GM10248 (cell line): ENCODE measurements at places on chromosomes 13 and 19.

GRCh38 chr13:50720861-50721671 lies 122.4 kb downstream of the DLEU7 start:
- DNase-seq = no peak

- DNase-seq = no peak
These were observed 8.8 kb upstream of the KRTDAP start for GRCh38 chr19:35498984-35499527.

DNA sequence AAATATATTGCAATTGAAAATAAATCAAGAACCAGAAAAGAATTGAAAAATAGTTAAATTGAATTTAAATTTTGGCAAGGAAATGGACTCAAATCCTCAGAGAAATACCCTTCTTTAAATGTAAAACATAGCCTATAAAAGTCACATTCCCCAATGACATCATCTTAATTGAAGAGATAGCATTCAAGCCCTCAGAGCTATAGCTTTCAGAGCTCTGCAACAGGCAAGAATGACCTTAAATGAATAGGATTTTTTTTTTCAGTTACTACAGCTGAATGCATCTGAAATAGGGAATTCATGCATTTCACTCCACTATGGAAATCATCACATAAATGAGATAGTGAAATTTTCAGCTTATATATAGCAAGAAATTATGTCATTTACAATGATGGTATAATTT lies 1049.0 kb downstream of the OLFM4 start:
- DNase-seq = no peak

- DNase-seq = no peak
These were observed 189.7 kb downstream of the SHISA2 start for GRCh38 chr13:25862156-25862555.

DNA sequence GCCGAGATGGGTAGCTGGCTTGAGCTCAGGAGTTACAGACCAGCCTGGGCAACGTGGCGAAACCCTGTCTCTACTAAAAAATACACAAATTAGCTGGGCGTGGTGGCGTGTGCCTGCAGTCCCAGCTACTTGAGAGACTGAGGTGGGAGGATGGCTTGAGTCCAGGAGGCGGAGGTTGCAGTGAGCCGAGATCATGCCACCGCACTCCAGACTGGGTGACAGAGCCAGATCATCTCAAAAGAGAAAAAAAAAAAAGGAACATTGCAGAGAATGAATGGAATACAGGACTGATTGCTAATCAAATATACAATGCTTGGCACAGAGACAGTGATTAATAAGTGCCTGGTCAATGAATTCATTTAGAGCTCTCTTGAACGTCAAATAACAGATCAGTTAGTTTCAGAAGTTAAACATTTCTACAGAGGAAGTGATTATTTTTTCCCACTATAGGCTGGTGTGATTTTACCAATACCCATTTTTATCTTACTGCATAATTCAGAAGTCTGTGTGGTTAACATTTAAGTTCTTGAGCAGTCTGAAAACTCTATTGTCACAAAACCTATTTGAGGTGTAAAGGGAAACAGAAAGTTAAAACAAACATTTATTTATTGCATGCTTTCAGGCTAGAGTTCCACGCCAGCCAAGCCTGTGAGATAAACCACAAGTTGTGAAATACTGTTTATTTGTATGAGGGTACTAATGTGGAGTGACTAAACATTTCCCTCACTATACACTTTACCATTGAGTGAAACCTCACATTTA lies 7.7 kb upstream of the TBC1D4 start:
- DNase-seq = peak; percentile 35

DNA sequence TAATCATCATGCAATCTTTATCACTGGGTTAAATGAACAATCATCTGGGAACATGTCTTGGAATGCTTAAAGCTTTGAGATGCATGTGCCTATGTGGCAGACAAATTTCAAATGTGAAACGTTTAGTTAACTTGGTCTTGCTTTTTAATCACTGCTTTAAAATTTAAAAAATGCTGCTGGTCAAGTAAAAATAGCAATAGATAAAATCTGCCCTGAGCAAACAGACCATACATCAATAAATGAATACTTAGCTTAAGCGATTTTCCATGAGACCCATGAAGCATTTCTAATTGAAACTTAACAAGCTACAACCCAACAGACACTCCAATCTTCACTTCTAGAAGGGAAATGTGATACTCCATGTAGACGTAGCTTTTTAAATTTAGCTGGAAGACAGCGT lies 1.9 kb upstream of the KL start:
- DNase-seq = no peak

- no peak for DNase-seq
These were observed 101.5 kb upstream of the TSHZ3 start for GRCh38 chr19:31450696-31451095.

DNA sequence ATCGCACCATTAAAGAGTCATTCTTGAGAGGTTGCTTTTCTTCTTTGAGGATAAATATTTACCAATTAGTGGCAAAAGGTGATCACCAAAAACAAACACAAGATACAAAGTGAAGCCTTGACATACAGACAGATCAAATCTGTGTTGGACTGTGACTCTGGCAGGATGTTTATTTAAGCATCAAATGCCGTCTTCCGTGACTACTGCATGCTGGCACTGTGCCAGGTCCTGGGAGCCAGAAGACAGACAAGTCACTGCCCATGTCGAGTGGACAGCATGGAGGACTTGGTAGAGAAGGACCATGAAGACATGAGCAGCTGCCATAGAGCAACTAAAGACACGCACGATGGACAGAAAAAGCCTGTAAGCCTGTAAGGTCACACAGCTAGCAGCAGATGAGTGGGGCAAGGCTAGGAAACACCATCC lies 92.8 kb upstream of the FARP1 start:
- DNase-seq = no peak

GRCh38 chr19:45752639-45753038 lies 16.4 kb downstream of the SIX5 start:
- no peak for DNase-seq

DNA sequence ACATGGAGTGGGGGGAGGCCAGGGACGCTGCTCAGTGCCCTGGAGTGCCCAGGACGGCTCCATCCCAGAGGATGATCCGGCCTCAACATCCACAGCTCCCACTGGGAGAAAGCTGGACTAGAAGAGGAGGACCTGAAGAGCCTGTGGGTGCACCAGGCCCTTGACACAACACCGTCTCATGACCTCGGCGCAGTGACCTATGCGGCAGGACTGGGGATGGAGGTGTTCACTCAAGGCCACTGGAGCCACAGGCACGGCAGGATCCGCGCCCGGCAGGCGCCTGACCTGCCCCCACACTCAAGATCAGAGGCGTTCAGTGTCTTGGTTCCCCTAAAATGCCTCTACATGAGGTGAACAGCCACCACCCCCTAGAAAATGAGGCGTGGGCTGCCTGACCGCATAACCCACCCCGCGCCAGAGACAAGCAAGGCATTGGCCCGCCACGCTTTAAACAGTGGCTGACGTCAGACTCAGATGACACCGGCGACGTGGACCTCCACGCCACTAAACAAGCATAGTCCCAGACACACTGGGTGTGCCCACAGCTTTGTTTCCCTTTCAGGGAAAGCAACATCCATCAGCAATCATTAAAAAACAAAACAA lies 8.0 kb downstream of the SGTA start:
- no peak for DNase-seq

GRCh38 chr13:113769881-113770280 lies 10.9 kb downstream of the TMEM255B start:
- DNase-seq = no peak

DNA sequence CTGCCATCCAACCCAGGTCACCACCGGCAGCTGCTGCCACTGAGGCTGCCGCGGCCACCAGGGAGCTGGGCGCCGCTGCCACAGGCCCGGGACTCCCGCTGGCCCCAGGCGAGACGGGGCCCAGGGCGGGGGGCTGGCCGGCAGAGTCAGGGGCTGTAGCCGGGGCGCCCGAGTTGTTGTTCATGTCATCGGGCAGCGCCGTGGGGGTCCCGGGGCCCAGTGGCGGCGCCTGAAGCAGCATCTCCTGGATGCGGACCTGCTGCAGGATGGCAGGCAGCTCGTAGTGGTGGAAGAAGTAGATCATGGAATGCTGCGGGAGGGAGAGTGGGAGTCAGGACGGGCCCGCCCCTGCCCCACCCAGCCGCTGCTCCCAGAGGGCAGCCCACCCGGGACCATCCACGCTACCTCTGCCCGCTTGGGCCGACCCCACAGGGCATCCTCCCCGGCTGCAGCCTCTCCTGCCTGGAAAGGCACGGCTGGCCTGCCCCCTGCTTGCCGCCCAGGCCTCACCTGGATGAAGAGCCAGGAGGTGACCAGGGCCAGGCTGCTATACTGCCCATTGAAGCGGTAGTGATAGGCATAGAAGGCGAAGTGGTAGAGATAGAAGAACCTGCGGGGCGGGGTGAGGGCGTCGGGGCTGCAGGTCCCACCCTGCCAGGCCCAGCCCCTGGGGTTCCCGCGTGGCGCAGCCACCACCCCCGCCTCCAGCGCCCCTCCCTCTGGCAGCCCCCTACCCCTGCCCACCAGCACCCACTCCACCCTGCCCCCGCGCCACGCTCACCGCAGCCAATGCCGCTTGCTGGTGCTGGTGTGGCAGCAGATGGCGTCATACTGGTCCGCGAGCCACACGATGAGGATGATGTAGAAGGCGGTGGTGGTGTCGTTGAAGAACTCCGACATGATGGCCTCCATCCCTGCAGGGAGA lies 10.1 kb downstream of the TMEM259 start:
- no peak for DNase-seq

DNA sequence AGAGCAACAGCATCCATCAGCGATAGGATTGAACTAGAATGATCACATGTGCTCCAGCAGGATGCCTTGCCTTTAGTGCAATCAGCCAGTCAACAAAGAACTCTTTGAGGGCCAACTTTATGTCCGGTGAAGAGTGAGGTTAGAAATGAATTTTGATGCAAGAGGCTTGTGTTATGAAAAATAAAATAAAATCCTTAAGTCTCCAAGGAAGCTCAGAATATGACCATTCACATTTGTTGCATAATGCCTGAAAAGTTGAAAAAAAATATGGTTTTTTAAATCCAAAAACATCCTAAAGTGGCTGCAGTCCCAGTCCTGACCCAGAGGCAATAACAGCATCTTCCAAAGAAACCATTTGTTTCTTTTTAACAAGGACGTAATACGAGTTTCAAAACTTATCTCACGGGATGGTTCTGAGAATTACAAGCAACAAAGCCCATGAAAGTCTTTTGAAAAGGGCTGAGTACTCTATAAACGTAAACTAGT lies 61.3 kb downstream of the DCLK1 start:
- DNase-seq = no peak

GRCh38 chr19:2827840-2828489 lies 8.3 kb downstream of the ZNF554 start:
- DNase-seq = no peak

- no peak for DNase-seq
These were observed 460.3 kb downstream of the KCTD12 start for GRCh38 chr13:76425935-76426334.

GRCh38 chr13:100680131-100680530 lies 5.5 kb upstream of the TMTC4 start:
- no peak for DNase-seq

DNA sequence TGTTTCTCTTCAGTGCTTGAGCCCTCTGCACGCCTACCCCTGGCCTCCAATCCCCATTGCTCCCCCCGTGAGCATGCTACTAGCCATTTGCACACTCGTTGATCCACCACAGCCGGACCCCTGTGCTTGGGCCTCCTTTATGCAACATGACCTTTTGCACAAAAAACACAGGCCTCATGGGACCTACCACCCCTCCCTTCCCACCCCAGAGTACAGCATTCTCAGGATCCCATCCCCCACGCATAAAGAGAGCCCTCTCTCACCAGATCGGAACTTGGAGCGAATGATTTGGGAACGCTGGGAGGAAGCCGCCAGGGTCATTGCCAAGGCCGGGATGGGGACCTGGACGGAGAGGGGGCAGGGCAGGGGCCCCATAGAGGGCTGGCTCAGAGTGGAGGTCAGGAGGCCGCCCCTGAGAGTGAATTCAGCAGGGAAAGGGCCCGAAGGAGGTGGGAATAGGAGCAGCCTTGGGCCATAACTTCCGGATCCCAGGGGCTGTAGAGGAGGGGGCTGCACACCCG lies 754 bp downstream of the MAMSTR start:
- no peak for DNase-seq

DNA sequence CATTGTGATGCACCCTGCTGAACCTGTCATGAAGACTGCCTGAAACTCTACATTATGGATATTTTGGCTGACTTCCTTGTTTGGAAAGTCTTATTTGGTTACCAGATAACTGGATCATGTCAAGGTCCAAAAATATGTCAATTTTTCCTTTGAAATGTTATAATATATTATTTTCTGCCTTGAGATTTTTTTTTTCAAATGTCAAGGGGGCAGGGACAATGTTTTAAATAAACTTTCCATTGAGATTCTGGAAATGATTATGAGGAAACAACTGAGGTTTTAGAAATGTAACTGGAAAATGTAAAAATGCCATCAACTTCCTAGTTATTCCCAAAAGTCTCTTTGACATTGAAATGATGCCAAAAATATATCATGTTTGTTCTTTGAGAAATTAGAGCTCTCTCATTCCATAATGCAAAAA lies 117.0 kb downstream of the RFC3 start:
- no peak for DNase-seq

DNA sequence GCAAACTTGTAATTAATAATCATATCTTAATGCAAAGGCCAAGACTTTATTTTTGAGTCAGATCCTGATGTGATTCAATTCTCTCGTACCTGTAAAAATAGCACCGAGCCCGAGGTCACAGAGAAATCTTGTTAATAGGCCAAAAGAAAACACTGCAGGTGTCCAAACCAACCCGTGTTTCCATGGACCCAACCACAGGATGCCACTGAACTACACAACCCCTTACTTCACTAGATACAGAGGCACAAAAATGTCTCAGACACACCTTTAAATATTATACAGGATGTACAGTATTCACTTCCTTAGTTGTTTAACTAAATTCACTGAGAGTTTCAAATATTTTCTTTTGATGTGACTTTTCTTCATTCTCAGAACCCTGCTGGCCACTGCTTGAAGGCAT lies 530.9 kb downstream of the MYO16 start:
- DNase-seq = no peak

DNA sequence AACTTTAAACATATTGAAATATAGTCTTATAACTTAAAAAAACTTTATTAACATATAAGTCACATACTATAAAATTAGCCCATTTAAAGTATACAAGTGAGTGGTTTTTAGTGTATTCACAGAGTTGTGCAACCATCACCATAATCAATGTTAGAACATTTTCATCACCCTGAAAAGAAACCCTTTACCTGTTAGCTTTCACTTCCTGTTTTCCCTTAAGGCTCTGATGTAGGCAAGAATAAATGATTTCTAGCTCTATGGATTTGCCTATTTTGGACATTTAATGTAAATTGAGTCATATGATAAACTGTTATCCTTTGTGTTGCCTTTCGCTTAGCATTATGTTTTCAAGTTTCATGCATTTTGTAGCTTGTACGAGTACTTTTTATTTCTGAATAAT lies 15.6 kb downstream of the ZNF568 start:
- DNase-seq = no peak

DNA sequence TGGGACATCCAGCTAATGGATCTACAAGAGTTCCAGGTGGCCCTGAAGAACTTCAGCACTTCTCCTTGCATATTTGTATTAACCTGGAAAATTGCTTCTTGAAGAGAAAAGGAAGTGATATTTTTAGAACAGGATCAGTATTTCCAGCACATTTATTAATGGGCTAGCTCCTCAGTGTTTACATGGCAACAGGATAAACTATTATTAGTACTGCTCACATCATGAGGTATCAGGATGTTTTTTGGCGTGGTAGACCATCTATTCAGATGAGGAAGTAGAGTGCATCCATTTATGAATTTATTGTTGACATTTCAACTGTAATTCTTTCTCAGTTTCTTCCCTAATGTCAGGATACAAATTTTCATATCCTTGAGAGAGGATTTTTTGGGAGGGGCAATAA lies 144.4 kb downstream of the KCNRG start:
- DNase-seq = no peak

- DNase-seq = no peak
These were observed 15.7 kb downstream of the ACTL9 start for GRCh38 chr19:8682931-8683330.
